HS-5 (cell line): ENCODE measurements at places on chromosomes 5 and 9.

DNA sequence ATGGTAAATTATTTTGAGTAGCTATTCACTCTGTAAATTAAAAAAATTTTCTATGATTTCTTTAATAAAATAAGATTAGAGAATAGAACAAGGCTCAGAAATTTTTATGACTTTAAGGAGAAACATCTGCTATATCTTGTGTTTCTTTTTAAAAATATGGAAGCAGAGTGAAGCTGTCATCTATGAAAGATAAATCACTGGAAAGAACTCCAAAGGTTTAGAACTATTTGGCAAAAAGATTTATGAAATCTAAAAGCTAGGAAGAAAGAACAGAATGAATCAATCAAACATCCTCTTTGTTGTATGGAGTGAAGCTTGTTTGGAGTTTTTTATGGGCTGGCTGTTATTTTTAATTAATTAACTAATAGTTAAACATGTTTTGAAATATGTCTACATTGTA is 89.8 kb upstream of the ACTBL2 start:
- DNase-seq = no peak

DNA sequence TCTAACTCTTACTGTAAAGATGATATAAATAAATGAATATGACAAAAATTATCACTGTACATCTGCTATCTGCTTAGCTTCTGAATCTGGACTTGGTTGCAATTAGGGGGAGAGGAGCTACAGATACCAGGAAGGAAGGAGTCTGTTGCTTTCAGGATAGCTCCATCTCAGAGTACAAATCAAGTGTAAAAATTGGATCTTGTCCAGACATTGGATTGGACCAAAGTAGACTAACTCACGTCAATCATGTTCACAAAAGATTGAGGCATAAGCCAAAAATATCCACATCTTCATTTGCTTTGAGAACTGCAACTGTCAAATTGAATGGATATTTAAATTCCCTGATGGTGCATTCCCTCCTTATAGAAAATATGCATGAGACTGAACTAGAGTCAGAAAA is 8.8 kb upstream of the OR1Q1 start:
- DNase-seq = no peak

DNA sequence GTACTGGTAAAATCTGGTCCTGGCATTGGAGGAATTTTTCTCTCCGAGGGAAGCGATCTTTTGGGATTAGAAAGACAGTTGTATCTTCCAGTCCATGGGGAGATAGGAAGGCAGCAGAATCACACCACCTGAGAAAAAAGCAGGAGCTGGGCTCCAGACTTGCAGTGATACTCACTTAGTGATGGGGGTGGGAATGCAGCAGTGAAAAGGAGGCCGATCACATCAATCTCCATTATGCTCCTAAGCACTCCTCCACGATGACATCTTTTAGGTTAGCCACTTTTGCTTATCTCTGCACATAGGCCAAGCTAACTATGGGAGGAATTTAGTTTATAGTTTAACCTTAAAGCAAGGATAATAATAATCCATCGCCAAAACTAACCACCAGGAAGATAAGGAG is 219.0 kb downstream of the DMAC1 start:
- no peak for DNase-seq

DNA sequence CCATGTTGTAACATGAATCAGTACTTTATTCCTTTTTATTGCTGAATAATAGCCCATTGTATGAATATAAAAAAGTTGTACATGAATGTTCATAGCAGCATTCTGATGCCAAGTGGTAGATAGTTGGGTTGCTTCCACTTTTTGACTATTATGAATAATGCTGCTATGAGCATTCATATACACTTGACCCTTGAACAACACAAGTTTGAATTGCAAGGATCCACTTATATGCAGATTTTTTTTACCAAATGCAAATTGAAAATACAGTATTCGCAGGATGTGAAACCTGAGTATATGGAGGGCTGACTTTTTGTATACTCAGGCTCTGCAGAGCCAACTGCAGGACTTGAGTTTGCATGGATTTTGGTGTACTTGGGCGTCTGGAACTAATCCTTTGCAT is 14.7 kb upstream of the SIL1 start:
- no peak for DNase-seq

DNA sequence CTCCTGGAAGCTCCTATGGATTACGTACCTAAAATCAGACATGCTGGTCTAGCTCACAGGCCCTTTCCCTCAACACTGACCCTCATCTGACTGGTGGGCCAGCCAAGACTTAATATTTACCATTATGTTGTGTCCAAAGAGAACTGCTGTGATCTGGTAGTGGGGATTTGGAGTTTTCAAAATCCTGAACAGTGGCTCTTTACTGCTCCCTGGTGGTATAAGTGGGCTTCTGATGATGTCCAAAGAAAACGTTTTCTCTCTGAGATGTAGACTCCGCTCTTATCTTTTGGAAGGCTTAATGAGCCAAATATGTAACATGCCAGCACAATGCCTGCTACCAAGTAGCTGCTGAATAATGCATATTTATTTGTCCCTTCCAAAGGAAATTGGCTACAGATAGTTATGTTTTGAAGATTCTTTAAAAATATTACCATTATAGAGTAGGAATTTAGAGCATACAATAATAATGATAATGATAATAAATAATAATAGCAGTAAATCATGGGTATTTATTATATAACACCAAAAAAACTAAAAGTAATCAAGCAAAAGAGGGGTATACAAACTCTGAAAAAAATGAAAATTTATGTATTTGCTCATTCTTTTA is 406.6 kb upstream of the TNC start:
- peak; percentile 37 for DNase-seq

DNA sequence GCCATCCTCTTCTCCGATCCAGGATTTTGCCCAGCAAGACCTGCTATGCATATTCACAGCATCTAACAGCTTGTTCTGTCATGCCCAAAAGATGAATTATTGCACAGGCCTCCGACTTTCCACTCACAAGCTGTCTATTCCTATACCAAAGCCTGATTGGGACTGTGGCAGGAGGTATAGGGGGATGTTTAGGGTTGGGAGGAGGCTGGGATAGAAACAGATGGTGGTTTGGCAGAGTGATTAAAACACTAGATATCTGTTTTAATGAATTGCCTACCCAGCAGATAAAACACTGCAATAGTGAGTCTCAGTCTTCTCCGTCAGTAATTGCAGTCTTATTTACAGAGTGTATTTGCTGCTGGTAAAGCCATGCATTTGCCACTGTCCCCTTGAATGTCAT is 215.3 kb downstream of the TLR4 start:
- no peak for DNase-seq

DNA sequence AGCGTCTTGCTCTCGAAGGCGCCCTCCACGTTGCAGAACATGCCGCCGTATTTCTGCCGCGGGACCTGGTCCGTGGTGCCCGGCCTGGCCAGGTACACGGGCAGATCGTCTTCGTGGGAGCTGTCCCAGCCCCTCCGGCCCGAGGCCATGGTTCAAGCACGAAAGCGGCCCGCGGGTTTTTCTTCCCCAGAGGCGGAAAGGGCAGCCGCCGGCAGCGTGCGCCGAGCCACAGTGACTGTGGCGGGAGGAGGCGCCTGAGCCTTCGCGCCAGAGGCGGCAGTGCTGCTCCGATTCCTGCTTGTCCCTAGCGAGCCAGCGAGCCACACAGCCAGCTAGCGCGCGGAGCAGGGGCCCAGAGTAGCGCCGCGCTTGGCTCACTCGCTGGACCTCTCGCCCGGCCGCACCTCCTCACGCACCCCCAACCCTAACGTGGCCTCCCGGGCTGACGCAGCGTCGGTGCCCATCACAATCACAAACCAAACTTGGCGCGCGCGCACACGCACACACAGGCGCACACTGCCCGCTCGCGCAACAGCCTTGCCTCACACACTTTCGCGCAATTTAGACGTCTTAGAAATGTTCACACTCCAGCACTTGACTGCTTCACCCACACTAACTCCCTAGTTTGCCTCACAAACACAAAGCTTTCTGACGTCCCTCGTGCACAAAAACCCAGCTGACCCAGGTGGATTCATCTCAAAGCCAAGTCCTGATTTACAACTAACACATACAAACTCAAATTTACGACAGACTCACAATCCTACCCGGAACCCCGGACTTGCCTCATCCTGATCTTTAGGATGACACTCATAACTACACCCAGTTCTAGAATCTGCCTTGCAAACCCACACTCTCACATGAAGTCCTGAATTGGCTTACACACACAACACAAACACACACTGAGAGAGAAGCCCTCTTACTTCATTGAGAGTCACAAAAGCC is at the start of gene DPYSL3:
Gene DPYSL3 (minus strand): TSS at position 359 of the 942 bp plus-strand sequence. CDS start 210 bp downstream, at position 149.
- DNase-seq = peak; percentile 53

- DNase-seq = no peak
Observed at GRCh38 chr5:54347221-54347865, 37.0 kb upstream of the ARL15 start.

GRCh38 chr5:55994495-55994997 is at the start of gene IL6ST:
Gene IL6ST, minus strand, starts transcription at chr5:55994963. Its CDS starts 18,685 bp downstream, at chr5:55976278.
- no peak for DNase-seq

- DNase-seq = no peak
Observed at GRCh38 chr9:27600256-27600655, 27.0 kb upstream of the C9orf72 start.

DNA sequence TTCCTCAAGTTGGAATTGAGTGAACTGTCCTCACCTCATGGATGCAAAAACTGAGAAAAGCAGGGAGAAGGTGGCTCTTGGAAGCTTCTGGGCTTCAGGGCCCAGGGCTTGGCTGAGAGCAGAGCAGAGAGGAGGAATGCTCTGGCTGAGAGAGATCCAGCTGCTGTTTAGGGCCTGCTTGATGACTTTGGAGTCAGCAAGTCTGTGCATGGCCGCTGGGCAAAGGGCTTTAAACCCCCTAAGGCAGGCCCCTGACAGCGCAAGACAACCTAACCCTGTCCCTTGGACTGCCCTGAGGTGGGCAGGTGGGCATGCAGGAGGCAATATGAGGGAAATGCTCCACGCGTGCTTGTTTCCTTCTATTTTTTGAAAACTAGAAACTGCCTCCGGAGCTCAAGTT is 8.6 kb downstream of the STC2 start:
- DNase-seq = no peak

- no peak for DNase-seq
Observed at GRCh38 chr9:431701-432100, 217.0 kb downstream of the DOCK8 start.

- DNase-seq = no peak
Observed at GRCh38 chr9:135925496-135926133, 18.3 kb upstream of the CAMSAP1 start.

- peak; percentile 61 for DNase-seq
Observed at GRCh38 chr9:85212887-85213286, 528.9 kb downstream of the AGTPBP1 start.

- no peak for DNase-seq
Observed at GRCh38 chr9:89687188-89687587, 82.4 kb downstream of the GADD45G start.

GRCh38 chr5:88507261-88507660 is 238.6 kb upstream of the TMEM161B start:
- no peak for DNase-seq

GRCh38 chr5:145350513-145350912 is 484.6 kb downstream of the PRELID2 start:
- DNase-seq = peak; percentile 78

DNA sequence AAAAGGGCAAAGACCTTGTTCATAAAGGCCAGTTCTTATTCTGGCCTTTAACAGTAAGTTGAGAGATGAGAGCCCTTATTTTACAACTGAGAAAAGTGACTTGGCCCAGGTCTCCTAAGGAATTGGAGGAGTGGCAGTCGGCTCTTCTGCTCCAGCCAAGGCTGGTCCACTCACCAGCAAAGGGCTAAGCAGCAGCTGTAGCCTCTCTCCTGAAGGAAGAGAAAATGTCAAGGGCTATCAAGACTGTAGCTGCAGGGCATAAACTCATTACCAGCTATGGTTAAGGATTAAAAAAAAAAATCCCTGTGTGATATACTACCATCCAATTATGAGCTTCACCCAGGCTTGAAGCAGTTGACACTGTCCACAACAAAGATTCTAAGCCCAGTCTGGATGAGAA is 138.6 kb upstream of the RAD23B start:
- DNase-seq = no peak

DNA sequence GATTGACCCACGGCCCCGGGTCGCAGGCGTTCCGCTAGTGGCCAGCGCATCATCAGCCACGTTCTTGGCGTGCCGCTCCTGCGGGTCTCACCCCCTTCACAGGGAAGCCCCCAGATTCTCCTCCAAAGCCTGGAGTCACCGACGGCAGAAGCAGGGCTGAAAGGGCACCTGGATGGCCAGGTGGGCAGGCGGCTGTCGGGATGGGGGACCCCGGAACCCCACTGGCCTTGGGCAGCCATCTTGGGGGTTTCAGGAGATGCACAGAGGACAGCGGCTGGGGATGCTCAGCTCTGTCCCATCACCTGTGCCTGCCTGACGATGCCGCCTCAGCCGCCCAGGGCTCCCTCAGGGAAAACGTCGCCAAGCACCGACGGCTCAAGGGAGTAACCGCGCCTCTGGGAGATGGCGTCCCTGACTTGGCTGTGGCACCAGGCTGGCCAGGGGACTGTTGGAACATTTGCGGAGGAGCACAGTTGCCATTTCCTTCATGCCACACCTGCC is 14.1 kb upstream of the SLC9A3 start:
- no peak for DNase-seq

GRCh38 chr5:160118349-160119141 is 705 bp downstream of the PWWP2A start:
- no peak for DNase-seq

DNA sequence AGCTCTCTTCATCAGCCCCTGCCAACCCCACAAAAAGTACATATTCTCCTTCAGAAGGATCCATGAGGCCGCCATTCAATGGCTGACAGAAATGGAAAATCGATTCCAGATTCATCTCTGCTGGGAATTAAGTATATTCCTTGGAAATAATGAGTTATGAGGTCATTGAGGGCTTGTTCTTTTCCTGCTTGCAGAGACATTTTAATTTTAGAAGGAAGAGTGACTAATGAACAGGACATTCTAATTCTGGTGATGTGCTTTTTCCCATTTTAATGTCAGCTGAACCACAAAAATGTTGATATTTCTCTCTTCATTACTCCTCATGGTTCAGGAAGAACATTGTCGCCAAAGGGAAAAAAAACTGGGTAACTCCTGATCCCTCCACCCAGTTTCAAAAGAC is 314.0 kb downstream of the PIK3R1 start:
- peak; percentile 40 for DNase-seq

- DNase-seq = no peak
Observed at GRCh38 chr9:96163161-96163560, 138.8 kb downstream of the HSD17B3 start.

- DNase-seq = peak; percentile 30
Observed at GRCh38 chr5:165209101-165209727, 1703.8 kb downstream of the MAT2B start.

- DNase-seq = no peak
Observed at GRCh38 chr5:144017119-144017518, 153.3 kb downstream of the YIPF5 start.
